Pulmonary artery endothelial cell (primary cell): ENCODE measurements at places on chromosomes 16 and 17. TPM values are rescaled to one million over a fixed set of nuclear protein-coding genes. Genes with fewer than 3 reads are reported as not detected.

GRCh38 chr16:49625311-49626065, 230.4 kb downstream of the ZNF423 start:
- DNase-seq: no peak

- DNase-seq: no peak
These were observed 539 bp upstream of the CKLF start for GRCh38 chr16:66551788-66552285.

DNA sequence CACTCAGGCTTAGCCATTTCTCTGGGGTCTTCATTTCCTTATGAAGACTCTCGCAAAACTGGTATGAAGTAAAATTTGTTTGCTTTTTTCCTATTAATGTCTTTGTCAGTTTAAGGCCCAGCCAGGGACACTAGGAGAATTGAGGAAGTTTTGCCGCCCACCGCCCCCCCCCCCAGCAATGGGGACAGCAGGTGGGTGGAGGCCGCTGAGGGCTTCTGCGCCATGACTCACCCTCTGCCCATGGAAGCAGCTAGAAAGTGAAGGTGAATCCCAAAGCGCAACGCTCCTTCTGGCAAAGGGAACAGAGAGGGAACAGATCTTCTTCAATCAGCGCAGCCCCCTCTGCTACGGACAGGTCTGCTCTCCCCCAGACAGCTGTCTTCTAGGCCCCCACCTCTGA, 49.7 kb downstream of the MARF1 start:
- no peak for DNase-seq

- no peak for DNase-seq
These were observed 67.7 kb upstream of the GSG1L start for GRCh38 chr16:28131181-28131580.

DNA sequence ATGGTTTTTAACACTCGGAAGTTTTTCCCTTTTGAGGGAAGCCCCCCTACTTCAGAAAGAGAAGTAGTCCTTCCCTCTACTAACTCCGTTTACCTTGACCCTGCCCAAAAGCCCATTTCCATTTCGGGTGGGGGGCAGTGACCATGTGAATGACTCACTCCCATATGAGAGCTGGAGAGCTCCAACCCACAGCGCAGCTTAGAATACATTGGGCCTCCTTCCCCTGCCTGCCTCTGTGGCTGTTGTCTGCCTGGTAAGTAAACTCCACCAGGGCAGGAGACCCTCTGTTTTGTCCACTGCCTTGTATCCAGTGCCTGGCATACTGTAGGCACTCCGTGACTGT, 985 bp downstream of the SGSM2 start:
- DNase-seq: no peak

DNA sequence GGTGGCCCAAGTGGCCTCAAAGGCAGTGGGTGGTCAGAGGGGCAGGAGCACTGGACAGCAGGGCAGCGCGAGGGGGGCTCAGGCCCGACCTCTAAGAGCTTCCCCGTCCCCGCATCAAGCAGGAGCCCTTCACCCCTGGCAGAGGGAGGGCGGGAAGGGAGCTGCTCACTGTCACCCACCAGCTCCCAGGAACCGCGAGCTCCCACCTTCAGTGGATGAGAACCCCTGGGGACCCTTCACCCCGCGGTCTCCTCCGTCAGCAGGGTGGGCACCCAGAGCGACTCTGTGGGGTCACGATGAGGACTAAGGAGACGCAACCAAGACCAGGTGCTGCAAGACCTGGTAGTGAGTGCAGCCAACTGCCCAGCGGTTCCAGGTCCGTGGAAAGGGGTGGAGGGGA, 13.6 kb downstream of the CEP131 start:
- DNase-seq: no peak

GRCh38 chr17:54848368-54848987, 52.2 kb upstream of the TOM1L1 start:
- no peak for DNase-seq

DNA sequence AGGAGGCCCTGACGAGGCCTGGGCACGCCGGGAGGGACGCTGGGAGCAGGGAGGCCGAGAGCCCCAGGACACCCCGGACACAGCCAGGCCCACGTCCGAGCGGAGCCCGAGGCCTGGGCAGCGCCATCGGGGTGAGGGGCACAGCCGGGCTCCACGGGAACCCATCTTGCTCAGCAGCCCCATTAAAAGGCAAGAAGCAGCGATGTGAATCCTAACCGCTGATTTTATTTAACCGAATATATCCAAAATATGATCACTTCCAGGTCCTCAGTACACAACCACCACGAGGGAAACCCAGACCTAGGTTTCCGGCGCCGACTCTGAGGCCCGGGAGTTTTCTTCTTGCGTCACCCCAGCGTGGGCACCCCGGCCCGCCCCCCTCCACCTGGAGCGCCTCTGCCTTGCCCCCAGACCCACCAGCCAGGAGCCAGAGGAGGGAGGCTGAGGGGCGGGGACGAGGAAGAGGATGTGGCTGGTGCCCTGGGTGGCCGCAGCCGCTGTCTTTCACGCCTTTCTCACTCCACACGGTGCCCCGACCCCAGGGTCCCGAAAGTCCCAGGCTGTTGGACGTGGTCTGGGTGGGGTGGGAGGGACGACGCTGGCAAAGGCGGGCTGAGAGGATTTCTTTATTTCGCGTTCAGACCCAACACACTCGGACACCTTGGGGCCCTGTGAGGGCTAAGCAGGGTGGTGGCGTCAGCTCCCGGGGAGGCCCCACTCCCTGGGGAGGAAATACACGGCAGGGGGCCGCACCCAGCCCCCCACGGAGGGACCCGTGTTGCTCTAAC, 568 bp upstream of the CCDC154 start:
- DNase-seq: no peak

DNA sequence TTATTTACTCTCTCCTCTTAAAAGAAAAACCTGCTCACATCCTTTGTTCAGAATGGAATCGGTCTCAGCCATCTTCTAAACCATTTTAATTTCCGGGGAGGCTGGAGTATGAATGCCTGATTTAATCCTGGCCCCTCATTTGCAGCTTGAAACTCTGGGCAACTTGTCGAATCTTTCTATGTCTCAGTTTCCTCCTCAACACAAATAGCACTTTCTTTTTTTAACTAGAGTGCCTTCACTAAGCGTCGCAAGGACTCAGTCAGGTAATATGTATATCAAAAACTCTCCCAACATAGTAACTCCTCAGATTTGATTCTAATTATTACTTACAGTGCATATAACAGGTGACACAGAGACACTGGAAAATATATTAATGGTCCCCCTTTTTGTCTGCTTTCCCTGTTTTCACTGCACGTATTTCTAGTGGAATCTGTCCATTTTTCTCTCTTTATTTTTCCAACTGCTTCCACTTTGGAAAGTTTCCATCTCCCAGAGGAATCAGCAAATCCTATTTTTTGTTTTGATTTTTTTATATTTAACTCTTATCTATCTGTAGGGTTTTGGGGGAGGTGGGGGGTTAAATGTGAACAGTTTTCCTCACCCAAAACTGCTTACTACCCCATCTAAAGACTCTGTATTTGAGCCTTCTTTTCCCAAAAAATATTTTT, 18.6 kb downstream of the SNN start:
- DNase-seq: no peak

DNA sequence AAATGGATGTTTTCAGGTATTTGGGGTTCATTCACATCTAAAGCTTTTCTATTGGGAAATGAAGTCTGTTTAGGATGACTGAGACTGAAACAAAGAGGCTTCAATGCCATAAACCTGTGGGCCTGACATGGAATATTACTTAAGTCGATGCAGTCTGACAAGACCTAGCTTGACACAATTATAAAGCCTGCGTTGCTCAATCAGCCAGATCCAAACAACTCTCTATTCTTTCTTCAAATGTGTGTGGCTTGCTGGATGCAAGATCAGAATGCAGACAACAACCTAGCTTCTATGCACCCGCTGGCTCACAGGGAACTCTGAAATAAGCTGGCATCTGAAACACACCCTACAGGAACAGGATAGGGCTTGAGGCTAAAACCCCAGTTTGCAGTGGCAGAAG, 40.0 kb downstream of the RFFL start:
- no peak for DNase-seq

DNA sequence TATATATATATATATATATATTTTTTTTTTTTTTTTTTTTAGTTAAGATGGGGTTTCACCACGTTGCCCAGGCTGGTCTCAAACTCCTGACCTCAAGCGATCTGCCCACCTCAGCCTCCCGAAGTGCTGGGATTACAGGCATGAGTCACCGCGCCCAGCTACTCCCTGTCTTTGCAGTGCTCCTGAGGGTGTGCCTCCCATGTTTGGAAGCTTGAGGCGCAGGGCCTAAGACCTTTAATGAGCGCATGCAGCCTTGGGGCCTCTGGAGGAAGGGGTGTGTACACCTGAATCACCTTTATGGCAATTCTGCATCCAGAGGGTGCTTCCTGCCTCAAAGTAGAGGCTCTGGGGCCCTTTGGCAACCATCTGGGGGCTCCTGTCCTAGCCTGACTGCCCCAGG, 219.4 kb upstream of the CIBAR2 start:
- DNase-seq: no peak

GRCh38 chr17:76554131-76554530, 14.3 kb downstream of the PRCD start:
- DNase-seq: no peak

GRCh38 chr16:27374804-27375425, 27.1 kb upstream of the IL21R start:
- peak; percentile 49 for DNase-seq

DNA sequence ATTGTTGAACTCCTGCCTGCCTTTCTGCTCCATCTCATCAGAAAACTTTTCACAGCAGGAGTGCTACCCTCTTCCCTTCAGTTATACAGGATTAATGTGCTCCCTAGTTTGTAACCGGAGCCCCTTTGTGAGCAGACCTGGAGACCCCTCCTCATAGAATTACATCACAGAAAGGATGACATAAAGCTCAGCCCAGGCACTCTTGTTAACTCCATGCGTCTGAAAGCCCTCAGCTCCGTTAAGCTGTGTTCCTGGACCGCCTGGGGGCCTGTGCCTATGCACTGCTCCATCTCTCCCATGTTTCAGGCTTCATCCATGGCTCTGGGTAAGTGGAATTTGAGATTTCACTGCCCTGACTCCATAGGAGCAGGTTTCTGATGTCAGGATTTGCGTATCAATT, 7.6 kb downstream of the WSCD1 start:
- no peak for DNase-seq

- no peak for DNase-seq
These were observed 134.5 kb upstream of the CHMP6 start for GRCh38 chr17:80856863-80857755.

- no peak for DNase-seq
These were observed 583 bp upstream of the COX6A2 start for GRCh38 chr16:31428638-31429247.

- DNase-seq: no peak
These were observed 16.1 kb downstream of the KATNB1 start for GRCh38 chr16:57751539-57752202.

GRCh38 chr17:57706761-57707160, 38.3 kb downstream of the CCDC182 start:
- no peak for DNase-seq

DNA sequence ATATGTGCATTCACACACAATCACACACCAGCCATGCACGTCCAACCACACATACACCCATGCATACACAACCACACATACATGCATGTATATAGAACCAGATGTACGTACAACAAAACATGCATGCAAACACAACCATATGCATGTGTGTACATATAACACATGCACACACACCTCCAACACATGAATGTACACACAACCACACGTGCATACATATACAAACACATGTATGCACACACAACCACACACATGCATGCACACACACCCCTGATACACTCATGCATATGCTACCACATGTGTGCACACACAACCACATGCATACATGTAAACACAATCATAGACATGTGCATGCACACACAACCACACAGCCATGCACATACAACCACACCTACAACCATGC, 52.0 kb upstream of the SDK2 start:
- DNase-seq: no peak

DNA sequence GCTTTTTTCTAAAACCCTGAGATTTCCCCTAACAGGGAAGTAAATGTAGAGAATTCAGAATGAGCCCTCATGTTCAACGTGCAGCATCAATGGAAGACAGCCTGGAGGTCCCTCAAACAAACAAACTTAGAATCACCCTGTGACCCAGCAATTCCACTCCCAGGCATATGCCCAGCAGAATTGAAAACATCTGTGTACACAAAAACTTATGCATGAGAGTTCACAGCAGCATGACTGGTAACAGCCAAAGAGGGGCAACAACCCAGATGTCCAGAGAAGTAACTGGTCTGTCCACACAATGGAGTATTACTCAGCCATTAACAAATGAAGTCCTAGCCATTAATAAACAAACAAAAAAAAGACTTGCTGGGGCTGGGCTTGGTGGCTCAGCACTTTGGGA, 252.7 kb downstream of the PARN start:
- no peak for DNase-seq

DNA sequence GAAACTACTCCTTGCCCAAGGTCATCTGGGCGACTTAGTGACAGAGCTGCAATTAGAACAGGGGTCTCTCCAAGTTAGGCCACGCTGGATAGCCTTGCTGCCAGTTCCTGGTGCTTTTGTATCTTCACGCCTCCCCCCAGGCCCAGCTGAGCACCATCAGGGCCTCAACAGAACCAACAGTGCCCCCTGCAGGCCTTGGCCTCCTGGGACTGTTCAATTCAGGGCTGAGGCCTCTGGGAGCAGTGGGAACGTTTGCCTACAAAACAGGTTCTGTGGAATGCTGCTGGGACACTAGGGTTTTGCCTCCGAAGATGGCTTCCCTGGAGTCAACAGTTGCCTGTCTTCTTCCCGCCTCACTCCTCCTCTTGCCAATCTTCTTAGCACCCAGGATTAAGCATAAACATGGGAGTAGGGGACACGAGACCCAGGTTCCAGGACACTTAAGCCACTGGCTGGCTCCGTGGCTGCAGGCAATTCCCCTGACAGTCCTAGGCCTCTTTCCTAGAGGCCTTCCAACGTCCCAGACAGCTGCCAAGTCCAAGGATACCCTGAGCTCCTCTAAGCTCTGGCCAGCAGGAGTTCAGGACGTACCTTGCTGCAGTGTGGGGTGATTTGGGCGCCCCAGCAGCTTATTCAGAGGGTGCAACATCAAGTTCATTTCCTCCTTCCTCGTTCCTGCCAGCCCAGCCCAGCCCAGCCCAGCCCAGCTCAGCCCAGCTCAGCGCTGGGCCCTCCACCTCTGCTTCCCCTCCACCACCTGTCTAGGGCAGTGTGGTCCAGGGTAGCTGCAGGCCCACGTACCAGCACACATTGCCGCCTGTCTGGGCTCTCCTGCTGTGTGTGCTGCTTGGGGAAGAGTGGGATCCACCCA, 246.6 kb upstream of the RPL38 start:
- no peak for DNase-seq

GRCh38 chr17:231966-232807, 50.7 kb upstream of the DOC2B start:
- DNase-seq: no peak

The MPP3 gene
- total RNA-seq: 9.8 and 10.2 TPM in 2 replicates

The NLE1 gene
- 23.5 and 25.9 TPM in 2 replicates for total RNA-seq

The TBC1D3B gene
- total RNA-seq: 0.60 and 0.86 TPM in 2 replicates

The ETV4 gene
- total RNA-seq: 8.2 and 8.6 TPM in 2 replicates

The MYH10 gene
- total RNA-seq: 122 and 142 TPM in 2 replicates

The ZNF267 gene
- 29.1 and 32.9 TPM in 2 replicates for total RNA-seq

The NACA2 gene
- 0.18 TPM in 1 of 2 replicates, not detected in the other for total RNA-seq

The FOXF1 gene
- 0.07 and 0.11 TPM in 2 replicates for total RNA-seq

The TMEM238L gene
- not detected in 2 replicates for total RNA-seq

The MGAT5B gene
- 0.53 and 1.4 TPM in 2 replicates for total RNA-seq

The KRTAP29-1 gene
- total RNA-seq: not detected in 2 replicates

The LPO gene
- not detected in 2 replicates for total RNA-seq
